Naive B cell (primary cell): ENCODE measurements at places on chromosomes 5 and 9.

DNA sequence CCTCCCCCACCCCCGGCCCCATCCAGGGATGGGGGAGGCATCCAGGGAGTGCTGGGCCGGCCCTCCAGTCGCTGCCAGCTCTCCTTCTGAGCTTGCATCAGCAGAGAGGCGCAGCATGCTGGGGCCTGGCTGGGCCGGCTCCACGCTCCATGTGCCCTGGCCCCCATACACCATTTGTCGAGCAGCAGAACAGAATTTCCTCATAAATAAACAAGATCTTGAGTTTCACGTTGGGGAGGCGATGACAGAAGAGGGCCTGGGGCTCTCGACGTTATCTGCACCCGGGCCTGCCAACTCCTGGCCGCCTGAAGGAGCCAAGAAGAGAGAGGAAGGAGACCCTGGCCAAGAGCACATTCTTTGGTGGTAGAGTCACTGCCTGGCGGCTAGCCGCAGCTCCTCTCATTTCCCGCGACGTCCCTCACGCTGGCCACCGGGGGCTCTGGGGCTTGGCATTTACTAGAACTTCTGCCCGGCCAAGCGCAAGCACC lies 177.0 kb downstream of the FGF18 start:
- DNase-seq = no peak

DNA sequence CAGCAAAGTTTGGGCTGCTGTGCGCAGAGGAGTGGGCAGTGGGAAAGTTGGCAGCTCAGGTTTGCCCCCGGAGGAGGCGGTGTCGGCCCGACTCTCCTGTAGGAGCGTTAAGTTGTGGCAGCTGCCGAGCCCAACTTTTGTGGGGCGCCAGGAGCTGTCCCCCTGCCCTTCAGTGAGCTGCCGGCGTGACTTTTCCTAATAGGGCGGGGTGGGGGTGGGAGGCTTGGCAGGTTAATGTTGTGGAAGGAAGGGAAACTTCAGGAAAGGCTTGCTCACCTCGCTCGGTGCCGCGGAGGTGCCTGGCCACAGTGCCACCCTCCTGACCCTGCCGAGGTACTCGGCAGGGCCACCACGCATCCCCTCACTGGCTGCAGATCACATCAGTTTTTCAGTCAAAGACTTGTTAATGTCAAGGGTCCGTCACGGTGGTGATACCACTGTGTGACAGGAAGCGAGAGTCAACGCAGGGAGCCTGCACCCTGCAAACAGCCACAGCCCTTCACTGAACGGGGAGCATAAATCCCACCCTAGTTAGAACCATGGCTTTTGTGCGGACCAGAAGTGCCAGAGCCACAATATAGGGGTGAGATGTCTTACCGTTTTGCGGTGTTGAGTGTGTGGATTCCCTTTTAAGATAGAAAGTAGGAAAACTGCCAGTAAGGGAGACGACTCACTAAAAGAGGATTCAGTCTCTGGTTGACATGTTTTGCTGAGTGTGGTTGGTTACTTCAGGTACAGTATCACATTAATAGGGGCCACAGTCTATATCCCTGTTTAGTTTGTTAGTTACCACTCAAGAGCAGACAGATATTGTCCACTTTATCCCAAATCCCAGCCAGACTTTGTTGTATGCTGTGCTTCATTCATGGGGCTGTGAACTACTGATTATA lies 796 bp downstream of the LNPEP start:
- DNase-seq = peak; percentile 68

GRCh38 chr9:80926611-80927010 lies 762.7 kb downstream of the TLE1 start:
- DNase-seq = no peak

DNA sequence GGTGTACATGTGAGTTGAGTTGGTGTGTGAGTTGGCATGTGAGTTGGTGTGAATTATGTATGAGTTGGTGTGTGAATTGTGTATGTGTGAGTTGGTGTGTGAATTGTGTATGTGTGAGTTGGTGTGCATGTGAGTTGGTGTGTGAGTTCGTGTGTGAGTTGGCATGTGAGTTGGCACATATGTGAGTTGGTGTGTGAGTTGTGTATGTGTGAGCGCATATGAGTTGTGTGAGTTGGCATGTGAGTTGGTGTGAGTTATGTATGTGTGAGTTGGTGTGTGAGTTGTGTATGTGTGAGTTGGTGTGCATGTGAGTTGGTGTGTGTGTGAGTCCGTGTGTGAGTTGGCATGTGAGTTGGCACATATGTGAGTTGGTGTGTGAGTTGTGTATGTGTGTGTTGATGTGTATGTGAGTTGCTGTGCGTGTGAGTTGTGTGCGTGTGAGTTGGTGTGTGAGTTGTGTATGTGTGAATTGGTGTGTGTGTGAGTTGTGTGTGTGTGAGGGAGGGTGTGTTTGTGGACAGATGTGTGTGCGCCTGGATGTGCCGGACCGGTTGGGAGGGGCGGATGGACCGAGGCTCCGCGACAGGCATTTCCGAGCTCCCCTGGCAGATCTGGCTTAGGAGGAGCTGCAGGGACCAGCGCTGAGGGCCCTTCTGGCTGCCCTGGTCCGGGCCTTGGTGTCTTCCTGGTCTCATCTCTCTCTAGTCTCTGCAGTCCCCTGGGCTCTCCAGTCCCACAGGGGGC lies 162.5 kb upstream of the IER5L start:
- DNase-seq = no peak

DNA sequence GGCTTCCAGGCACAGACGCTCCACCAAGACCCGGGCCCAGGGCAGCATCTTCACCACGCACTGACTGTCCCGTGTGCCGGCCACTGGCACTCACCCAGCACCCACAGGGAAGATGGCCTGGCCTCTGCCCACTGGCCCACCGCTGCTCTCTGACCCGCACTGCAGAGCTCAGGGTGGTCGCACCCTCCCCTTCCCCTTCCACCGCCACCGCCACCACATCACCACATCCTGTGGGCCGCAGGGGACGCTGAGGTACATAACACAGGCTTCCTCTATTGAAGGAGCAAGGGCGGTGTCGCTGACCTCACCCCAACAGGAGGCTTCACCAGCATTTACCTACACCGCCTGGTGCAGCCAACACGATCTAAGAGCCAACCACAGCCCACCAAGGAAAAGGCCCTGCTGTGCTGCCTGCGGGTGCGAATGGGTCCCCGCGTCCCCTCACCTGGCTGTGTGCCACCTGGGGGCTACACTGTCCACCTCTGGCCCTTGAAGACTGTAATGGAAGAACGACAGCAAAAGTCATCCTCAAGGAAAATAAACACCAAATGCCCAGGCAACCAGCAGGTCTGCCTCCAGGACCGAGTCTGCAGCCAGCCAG lies 101.8 kb downstream of the CAMSAP1 start:
- no peak for DNase-seq
